KBM-7 (cell line): ENCODE measurements at places on chromosomes 3 and 15.
A peak's percentile ranks its signal among the peaks of the same experiment; 100 is the strongest.

DNA sequence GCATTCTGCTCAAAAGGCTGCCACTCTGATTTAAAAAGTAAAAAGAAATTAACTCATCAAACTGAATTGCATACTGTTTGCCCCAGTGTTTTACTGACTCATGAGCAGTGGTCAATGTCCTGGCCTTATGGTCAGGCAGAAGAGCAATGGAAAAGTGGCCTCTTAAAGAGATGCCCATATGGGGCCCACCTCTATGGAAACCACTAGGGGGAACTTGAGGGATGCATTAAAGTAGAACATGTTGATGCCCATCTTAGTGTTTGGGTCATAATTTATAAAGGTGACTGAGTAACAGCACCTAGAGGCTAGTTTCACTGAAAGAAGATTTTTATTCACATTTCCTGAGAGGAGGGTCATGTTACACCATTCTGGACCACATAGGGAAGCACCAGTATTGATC is 66.5 kb upstream of the RNU6-1 start:
- DNase-seq: peak; percentile 32

GRCh38 chr3:4977001-4977852 is 2.0 kb upstream of the BHLHE40 start:
- peak; percentile 71 for DNase-seq

GRCh38 chr3:71142441-71143161 is 440.9 kb downstream of the FOXP1 start:
- peak; percentile 60 for DNase-seq

- no peak for DNase-seq
Observed at GRCh38 chr3:195448205-195448875, 5.5 kb upstream of the ACAP2 start.

- peak; percentile 67 for DNase-seq
Observed at GRCh38 chr3:83523470-83524073, 1435.2 kb upstream of the CADM2 start.

- no peak for DNase-seq
Observed at GRCh38 chr3:68287101-68287500, 632.7 kb upstream of the SUCLG2 start.

DNA sequence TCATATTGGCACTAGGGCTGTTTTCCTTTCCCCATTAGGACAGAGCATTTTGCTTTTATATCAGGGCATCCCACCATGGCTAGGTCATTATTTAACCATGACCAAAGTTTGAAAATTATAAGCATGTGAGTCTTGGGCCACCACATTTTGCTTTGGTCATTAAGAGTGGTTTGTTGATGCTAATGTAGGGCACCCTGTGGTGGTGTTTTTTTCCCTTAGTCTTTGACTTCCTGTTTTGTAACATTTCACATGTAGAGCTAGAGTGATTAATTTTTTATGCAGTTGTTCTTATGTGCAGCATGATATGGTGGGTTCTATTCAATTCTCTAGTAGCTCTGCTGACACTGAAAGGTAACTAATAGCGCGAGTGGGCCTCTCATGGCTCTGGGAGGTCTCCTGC is 249.6 kb upstream of the ROBO1 start:
- DNase-seq: no peak

GRCh38 chr3:195106418-195106906 is 164.5 kb downstream of the XXYLT1 start:
- peak; percentile 62 for DNase-seq

GRCh38 chr15:93451265-93451664 is 362.3 kb upstream of the RGMA start:
- DNase-seq: no peak

DNA sequence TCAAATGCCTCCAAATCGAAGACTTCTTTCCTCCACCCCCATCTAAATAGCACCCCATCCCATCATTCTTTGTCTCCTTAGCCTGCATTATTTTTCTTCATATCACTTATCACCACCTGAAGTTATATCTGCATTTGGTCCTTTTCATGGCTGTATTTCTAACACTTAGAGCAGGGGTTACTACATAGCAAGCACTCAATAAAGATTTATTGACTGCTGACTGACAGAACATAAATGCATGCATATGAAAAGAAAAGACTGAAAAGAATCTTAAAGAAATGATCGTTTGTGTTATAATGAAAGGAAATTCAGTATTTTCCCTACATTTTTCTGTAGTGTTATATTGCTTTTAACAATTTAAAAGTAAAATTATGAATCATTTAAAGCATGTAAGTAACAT is 1.4 kb downstream of the LRRC31 start:
- DNase-seq: no peak

- no peak for DNase-seq
Observed at GRCh38 chr15:95559875-95560394, 770.6 kb upstream of the NR2F2 start.

GRCh38 chr3:139939681-139940190 is 4.8 kb downstream of the CLSTN2 start:
- no peak for DNase-seq

DNA sequence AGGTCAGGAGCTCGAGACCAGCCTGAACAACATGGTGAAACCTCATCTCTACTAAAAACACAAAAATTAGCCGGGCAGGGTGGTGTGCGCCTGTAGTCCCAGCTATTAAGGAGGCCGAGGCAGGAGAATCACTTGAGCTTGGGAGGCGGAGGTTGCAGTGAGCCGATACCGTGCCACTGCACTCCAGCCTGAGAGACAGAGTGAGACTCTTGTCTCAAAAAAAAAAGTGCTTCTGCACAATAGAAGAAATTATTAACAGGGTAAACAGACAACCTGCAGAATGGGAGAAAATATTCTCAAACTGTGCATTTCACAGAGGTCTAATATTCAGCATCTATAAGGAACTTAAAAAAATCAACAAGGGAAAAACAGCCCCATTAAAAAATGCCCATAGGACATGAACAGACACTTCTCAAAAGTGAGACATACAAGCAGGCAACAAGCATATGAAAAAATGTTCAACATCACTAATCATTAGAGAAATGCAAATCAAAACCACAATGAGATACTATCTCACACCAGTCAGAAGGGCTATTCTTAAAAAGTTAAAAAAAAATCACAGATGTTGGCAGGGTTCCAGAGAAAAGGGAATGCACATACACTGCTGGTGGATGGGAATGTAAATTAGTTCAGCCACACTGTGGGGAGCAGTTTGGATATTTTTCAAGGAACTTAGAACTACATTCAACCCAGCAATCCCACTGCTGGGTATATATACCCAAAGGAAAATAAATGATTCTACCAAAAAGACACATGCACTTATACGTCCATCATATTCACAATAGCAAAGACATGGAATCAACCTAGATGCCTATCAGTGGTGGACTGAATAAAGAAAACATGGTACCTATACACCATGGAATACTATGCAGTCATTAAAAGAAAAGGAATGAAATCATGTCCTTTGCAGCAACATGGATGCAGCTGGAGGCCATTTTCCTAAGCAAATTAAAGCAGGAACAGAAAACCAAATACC is 75.5 kb downstream of the MSL2 start:
- DNase-seq: no peak

- DNase-seq: peak; percentile 31
Observed at GRCh38 chr3:123678108-123678511, 93.3 kb upstream of the HACD2 start.

DNA sequence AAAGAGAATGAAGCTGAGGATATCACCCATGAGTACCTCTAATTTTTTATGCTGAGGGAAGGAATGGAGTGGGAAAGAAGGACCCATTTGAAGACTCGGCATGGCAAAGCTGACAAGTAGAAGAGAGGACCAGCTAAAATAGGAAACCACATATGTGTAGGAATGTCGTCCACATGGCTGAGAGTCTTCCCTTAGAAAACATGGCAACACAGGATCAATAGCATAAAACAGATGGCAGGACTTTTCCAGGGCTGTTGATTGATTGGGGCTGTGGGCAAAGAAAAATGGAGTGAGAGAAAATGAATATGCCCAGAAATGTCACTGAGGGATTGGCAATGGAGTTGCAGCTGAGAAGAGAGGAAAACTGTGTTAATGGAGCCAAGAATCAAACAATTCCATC is 76.2 kb upstream of the PRICKLE2 start:
- DNase-seq: no peak

DNA sequence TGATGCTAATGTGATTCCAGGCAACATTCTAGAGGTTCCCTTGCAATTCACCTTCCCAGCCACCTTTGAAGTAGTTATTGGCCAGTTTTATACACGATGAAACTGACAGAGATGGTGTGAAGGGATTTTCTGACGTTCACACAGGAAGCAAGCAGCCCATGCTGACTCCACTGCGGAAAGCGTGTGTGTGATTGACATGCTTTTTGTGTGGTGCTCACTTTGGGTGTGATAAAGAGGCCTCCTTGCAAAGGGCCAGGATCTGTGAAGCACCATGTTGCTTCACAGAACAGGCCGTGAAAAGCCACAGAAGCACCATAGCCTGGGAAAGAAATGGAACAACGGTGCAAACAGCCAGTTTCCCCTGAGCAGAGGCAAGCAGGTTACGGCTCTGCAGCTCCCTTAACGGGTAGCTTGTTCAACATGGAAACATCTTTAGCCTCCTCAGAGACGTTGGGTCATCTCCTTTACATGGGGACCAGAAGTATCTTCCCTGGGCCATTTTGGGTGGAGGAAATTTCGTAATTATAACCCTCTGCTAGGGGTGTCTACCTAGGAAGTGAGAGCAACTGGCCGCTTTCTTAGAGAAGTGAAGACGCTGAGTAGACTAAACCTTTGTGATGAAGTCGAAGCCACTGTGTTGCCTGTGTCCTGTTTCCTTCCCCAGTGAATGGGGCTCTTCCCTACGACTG is 108.5 kb downstream of the APBA2 start:
- no peak for DNase-seq

DNA sequence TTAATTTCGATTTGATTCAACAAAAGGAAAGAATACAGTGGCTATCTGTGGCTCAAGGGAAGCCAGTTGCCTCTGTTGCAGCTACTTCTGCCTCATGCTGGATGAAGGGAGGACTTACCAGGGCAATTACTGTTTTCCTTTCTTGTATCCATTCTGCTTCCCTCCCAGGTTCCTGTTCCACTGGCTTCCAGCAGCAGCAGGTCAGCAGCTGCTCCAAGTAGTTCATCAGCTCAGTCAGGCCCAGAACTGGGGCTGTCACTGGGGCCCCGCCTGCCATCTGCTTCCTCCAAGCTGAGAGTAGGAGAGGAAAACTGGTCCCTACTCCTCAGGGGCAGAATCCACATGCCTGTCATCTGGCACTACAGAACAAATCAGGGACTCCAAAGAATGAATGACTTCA is 48.6 kb upstream of the ULK4 start:
- peak; percentile 40 for DNase-seq

GRCh38 chr15:72680931-72681330 is 5.1 kb downstream of the HIGD2B start:
- peak; percentile 70 for DNase-seq

DNA sequence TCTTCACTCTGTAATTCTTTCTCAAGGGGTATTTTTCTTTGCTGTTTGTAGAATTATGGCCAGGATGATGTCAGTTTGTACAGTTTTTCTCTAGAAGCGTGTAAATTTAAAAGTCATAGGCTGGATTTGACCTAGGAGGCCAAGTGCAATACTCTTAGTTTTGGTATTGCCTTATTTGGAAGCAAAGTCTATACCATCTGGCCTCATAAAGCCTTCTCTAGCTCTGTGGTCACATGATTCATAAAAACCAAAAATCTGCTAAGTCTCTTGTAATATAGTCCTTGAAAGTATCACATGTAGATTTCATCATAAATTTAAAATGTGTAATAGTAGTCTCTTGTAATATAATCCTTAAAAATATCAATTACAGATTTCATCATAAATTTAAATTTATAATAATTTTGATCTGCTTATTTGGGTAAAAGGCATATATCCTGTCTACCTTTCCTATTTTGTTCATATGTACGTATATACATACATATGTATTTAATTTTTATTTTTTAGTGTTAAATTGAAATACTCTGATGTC is 25.6 kb downstream of the TEX9 start:
- DNase-seq: no peak

DNA sequence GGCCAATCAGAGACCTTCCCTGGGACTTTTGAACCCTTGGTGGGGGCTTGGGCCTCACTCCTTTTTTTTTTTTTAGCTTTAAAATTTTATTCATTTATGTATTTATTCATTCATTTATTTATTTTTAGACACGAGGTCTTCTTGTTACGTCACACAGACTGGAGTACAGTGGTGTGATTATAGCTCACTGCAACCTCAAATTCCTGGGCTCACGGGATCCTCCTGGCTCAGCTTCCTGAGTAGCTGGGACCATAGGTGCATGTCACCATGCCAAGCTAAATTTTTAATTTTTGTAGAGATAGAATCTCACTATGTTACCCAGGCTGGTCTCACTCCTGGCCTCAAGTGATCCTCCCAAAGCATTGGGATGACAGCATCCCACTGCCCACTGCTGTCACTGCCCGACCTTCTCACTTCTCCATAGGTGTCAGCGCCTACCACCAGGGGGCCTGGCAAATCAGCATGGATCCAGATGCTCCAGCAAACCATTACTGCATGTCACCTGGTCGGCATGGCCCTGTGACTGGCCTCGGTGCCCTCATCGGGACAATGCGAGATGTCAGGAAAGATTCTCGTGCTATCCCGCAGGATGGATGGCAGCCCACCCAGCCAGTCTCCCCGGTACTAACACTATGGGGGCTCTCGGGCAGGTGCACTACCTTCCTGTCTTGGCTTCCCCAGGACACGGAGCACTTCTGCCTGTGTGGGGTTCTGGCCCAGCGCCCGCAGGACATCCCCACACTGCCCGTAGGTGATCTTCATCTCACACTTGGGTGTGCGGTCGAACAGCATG is 3.0 kb downstream of the MYL3 start:
- peak; percentile 28 for DNase-seq

GRCh38 chr3:171688593-171688992 is 121.7 kb downstream of the PLD1 start:
- DNase-seq: no peak

DNA sequence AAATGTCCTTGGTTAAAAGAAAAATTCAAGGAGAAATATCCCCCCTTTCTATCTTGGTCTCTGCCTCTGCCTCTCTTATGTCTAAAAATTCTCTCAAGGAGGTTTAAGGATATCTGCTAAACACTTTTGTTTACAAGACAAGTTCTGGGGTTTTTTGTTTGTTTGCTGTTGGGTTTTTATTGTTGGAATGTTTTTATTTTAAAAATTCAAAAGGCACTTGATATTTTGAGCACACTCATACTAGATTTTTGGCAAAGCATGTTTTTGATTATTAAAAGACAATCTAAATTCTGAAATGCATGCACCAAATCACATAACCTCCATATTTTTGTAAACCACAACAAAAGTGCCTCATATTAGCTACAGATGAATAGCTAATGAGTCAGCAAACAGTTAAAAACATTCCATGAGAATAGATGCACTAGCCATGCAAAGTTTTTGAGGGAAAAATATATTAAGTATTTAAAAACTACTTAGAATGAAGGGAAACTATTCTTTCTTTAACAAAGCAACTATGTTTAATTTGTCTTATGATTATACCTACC is 84.6 kb downstream of the ZBTB20 start:
- DNase-seq: no peak

GRCh38 chr3:76345878-76346277 is 560.5 kb upstream of the ZNF717 start:
- no peak for DNase-seq
